Left renal pelvis (tissue), 4 donors: ENCODE measurements at places on chromosomes 16 and 17. TPM values are rescaled to one million over a fixed set of nuclear protein-coding genes. Genes with fewer than 3 reads are reported as not detected.

GRCh38 chr17:38731526-38732294, 1.6 kb downstream of the CISD3 start:
- no peak for DNase-seq

DNA sequence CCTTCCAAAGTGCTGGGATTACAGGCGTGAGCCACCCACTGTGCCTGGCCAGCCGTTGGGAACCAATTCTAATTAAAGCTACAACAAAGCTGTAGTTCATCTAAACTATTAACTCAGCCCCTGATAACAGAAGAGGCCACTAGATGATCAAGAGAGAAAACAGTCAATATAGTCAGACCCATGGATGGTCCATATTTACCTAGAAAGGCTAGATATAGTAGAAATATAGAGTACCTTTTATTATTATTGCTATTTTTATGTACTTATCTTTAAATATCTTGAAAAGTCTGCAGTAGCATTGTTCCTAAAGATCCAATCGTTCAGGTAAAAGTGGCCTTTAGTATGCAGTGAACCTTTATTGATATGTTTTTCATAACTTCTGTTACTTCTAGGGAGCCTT, 43.2 kb downstream of the RNF213 start:
- no peak for DNase-seq

- DNase-seq: no peak
Observed at GRCh38 chr17:17811381-17812210, 25.2 kb downstream of the SREBF1 start.

DNA sequence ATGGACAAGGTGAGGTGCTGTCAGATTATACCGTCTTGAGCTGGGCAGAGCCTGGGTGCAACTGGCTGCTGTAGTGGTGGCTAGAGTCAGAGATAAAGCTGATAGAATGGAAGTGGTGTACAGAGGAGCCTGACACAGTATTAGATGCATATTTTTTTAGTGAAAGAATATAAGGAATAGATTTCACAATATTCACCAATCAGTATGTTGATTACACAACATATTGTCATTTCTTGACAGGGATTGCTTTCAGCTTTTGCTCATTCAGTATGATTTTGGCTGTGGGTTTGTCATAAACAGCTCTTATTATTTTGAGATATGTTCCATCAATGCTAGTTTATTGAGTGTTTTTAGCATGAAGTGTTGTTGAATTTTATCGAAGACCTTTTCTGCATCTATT, 1.7 kb upstream of the CCL23 start:
- DNase-seq: no peak

DNA sequence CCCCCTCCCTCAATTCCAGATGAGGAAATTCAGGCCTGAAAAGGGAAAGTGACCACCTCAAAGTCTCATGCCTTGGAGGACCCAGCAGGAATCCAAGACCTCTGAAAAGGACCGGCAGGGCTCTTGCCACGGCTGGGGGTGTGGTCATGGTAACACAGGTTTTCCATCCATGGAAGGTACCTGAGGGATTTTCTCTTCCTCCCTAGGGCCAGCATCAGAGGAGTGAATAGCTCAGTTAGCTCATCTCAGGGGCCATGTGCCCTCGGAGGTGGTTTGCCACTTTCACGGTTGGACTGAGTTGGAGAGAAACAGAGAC, 1.3 kb downstream of the CIITA start:
- no peak for DNase-seq

- DNase-seq: no peak
Observed at GRCh38 chr17:784143-784542, 2.0 kb downstream of the MRM3 start.

DNA sequence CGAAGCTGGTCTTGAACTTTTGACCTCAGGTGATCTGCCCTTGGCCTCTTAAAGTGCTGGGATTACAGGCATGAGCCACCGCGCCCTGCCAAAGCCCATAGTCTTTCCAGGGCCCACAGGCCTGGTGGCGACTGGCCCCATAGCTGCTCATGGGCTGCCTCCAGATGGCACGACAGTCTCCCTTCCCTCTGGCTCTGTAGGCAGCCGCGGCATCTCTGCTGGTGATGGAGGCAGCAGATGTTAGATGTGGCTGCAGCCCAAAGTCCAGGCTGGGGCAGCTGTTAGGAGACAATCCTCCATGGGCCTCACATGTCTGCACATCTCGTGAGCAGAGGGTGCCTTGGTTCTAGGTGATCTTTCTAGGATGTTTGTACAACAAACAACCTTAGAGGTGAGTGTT, 69.7 kb upstream of the DNAJA2 start:
- DNase-seq: no peak

PDE6G gene
- 15.0 TPM for polyA plus RNA-seq

DNA sequence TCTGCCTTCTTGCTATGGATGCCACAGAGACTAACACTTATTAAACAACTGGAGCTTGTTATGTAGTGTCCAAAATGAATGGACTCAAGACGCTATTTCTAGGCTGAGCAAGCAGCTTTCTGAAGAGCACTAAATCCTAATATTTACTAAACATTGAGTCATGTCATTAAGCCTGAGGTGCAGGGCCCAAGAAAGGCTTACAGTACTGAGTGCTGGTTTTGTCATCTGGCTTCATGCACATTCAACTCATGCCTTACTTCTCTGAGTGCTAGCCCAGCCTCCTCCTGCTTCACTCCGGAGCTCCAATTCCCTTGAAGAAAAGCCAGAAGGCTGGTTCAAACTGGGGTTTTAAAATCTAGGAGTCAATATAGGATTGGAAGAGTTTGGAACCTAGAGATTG, 363.3 kb upstream of the CDH5 start:
- no peak for DNase-seq

- no peak for DNase-seq
Observed at GRCh38 chr17:47840001-47840741, 902 bp downstream of the SCRN2 start.
